OCI-LY7 (cell line): ENCODE measurements at places on chromosomes 6 and 20.

- DNase-seq = no peak
Observed at GRCh38 chr6:45505470-45505869, 127.7 kb upstream of the SUPT3H start.

- DNase-seq = no peak
Observed at GRCh38 chr6:120198033-120198432, 848.5 kb upstream of the MAN1A1 start.

DNA sequence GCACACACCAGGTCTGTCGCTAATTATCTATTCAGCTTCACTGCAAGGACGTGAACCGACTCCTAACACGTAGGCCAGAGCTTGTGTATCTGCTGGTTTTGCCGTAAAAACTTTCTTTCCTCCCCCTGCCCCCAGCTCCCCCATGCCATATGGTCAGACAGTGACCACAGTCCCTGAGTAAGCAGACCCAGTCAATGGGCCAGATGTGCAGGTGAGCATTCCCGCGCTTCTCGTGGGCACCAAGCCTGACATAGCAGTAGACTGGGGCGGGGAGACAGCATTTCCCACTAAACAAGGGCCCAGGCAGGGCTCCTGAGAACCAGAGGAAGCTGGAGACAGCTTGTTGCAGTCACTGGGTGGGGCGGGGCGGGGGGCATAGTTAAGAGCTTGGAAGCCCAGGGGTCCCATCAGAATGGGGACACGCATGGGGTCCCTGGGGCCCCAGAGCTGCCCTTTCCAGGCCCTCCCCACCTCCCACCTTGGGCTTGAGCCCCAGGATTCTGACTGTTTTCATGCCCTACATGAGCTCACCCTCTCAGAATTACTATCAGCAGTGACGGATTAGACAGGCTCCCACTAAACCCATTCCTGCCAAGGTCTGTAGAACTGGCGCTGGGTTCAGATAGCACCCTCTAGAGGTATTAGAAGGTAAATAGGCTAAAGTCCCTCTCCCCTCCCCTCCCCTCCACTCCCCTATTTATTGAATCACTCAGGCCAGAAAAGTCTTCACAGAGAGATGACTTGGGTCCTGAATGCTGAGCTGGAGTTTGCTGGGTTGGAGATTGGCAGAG is 51.8 kb downstream of the CDH26 start:
- no peak for DNase-seq

GRCh38 chr6:158060455-158061360 is 79.0 kb downstream of the SYNJ2 start:
- no peak for DNase-seq

- DNase-seq = no peak
Observed at GRCh38 chr6:87103977-87104601, 9.2 kb upstream of the CGA start.

DNA sequence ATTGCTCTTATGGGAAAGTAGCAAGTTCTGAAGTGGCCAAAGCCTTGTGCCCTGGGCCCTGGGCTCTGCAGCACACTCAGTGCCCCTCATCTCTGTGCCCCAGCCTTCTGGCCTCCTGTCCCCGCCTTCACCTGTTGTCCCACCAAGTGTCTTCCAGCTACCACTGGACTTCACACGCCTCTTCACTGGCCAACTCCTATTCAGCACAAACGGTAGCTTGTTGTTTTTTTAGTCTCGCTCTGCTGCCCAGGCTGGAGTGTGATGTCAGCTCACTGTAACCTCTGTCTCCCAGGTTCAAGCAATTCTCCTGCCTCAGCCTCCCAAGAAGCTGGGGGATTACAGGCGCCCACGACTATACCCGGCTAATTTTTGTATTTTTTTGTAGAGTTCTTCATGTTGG is 4.8 kb downstream of the CCHCR1 start:
- no peak for DNase-seq

- peak; percentile 35 for DNase-seq
Observed at GRCh38 chr20:57147185-57147584, 119.3 kb downstream of the BMP7 start.

GRCh38 chr6:138815797-138816528 is 20.1 kb downstream of the ECT2L start:
- DNase-seq = peak; percentile 74

- DNase-seq = no peak
Observed at GRCh38 chr6:2229039-2229438, 16.4 kb downstream of the GMDS start.
